ENCODE measurements at places on chromosomes 2 and 18.

DNA sequence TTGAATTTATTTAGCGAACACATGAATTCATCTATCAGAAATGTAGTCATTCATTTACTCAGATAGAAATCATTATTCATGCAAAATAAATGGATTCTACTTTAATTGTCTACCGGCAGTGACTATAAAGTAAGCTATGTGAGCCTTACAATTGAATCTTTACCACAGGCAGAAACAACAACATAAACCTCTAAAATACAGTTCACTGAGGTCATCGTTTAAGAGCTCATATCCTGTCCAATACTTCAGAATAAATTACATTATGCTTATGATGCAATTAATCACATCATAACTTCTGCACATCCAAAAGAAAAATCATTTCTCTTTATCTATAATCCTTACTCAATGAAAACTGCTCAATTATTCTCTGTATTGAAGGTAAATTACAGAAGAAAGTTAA lies 244.7 kb downstream of the HNMT start:
- DNase-seq = no peak

DNA sequence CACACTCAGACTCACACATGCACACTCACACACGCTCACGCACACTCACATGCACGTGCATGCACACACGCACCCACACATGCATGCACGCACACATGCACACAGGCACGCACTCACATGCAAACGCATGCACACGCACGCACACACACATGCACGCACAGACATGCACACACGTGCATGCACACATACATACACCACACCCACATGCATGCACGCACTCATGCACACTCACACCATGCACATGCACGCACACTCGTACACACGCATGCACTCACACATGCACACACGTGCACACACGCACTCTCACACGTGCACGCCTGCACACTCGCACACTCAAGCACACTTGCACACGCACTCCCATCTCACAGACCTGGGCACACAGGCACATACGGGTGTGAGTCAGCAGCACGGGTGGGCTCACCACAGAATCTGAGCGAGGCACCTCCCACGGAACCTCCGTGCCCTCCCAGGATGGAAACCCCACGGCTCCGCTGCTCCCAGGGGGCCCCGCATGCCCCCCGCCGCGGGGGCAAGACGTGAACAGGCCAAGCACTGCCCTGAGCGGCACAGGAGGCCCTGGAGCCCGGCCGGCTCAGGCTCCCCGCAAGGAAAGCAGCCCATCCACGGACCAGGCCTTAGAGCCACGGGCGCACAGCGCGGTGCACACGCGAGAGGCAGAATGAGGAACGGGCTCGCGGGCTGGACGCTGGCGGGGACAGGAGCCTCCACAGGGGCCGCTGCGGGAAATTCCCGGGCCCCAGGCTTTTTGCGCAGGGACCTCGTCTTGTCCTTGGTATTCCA lies 8.4 kb upstream of the KCNG2 start:
- no peak for DNase-seq

DNA sequence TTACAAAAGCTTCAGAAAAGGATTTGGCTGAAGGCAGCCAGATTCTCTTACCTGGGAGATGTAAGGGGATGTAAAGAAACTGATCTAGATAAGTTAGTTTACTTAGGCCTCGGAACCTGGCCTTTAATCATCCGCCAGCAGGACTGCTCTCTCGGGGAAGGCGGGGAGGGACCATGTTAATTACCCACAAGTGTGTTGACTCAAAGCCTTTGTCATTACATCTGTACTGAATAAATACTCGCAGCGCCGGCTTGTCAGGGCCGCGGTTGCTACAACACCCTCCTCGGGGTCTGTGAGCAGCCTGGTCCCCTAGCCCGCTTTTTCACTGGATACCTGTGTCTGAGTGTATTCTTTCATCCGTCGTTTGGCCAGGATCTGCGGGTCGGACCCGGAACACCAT lies 6.7 kb downstream of the CHMP3 start:
- no peak for DNase-seq

DNA sequence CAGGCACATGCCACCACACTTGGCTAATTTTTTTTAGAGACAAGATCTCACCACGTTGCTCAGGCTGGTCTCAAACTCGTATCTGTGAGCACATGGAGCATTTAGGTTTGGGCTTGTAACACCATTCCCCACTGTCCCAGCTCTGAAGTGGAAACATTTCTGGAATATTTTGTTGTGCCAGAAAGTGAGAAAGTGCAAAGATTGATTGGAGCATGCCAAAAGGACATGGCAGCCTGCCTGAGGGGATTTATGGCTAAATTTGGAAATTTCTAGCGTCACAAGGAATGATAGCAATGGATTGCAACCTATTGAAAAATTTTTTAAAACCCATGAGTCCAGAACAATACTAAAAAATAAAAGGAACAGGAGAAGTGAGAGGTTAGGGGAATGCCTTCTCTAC lies 136.8 kb downstream of the ESCO1 start:
- DNase-seq = no peak

DNA sequence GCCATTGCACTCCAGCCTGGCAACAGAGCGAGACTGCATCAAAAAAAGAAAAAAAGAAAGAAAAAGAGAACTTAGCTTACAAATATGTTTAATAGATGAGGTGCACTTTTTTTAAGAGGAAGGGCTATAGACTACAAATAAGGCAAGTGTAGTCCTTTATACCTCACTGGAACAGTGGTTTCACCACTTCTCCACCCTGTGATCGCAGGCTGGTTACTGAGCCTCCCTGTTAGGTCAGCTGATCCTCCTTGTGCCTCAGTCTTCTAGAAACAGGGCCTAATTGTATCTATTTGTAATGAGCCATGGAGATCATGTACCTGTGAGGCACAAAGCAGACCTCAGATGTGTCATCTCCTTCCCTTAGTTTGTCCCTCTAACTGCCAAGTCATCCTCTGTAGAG lies 4.5 kb downstream of the CXCR2 start:
- no peak for DNase-seq

GRCh38 chr2:226423498-226423960 lies 376.1 kb downstream of the IRS1 start:
- peak; percentile 1 for DNase-seq

- DNase-seq = no peak
These were observed 104.5 kb downstream of the PTGR3 start for GRCh38 chr18:75104483-75104882.

- no peak for DNase-seq
These were observed 69.6 kb downstream of the COL5A2 start for GRCh38 chr2:189109921-189110397.

DNA sequence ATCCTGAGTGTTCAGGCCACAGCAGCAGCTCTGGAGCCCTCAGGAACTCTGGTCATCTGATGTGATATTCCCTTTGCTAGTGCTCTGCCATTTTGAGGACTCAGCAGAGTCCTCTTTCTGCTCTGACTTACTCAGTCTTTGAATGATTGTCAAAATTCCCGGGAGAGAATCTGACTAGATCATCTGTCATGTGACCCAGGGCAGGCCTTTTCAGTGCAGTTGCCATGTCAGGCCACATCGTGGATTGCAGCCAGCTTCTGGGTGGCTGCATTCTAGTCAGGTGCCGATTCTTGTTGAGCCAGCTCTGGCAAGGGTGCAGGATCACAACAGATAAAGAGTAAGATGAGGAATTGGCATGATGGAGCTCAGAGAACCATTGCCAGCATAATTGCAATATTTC lies 795.6 kb downstream of the CPS1 start:
- no peak for DNase-seq

- DNase-seq = no peak
These were observed 23.6 kb downstream of the CDKL4 start for GRCh38 chr2:39220136-39220535.

DNA sequence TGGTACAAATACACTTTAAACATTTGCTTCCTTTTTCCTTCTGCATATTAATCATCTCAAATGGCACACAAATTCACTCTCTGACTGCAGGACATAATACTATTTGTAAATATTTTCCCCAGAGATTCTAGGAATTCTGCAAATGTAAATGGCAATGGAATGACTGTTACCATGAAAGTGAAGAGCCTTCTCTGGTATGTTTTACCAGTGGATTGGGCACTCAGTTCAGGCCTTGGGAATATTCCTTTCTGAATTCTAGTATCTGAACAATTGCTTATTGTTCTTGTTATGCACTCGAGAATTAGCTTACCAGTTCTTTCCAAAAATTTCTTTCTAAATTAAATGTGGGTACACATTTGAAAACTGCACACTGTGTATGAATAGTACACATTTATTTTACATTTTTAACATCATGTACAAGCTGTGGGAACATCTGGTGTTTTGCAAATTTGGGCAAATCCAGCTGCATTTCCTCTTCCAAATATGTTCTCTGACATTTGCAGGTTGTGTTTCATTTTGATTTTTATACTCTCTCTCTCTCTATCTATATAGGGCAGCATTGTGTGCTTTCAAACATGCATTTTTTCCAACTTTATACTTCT lies 289.1 kb downstream of the NBAS start:
- DNase-seq = no peak

DNA sequence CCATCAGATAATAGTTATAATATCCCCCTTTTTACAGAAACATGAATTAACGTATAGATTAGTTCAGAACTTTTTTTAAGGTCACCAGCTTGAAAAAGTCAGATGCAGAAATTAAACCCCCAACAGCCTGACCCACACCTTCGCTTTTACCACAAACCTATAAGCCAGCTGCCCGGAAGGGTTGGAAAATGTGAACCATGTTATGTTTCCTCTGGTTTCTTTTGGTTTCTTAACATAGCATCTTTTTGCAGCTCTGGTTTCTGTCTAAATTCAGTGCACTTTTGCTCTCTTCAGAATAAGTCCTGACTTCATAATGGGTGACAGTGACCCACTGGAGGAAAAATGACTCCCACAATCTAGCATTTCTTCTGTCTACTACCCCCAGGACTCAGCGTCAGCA lies 381.7 kb upstream of the DDX18 start:
- no peak for DNase-seq

DNA sequence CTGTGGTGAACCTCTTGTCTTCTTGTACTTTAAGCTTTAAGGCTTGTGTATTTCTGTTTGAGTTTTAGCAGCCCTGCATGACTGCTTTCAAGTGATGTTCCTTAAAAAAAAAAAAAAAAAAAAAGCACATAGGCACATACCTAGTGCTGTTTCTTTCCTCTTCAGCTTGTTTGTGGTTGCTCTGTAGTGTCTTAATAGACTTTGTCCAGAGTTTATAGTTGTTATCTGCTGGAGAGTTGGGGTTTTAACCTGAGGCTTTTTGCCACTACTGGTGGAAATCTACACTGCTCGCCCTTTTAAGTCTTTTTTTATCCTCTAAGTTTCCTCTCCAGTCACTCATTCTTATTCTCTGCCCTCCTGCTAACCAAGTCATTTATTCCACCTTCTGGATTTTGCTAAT lies 34.5 kb downstream of the AGFG1 start:
- DNase-seq = no peak

DNA sequence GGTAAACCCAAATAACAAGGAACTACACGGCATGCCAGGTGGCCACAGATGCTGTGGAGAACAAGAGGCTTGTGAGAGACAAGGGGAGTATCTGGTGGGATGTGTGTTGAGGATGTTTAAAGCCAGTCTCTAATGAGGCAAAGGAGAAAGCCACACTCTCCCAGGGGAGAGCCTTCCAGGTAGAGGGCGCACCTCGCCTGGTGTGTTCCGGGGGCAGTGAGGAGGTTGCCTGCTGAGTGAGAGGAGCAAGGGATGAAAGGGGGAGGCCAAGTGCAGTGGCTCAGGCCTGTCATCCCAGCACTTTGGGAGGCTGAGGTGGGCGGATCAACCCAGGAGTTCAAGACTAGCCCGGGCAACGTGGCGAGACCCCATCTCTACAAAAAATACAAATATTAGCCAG lies 16.2 kb downstream of the SAG start:
- no peak for DNase-seq

DNA sequence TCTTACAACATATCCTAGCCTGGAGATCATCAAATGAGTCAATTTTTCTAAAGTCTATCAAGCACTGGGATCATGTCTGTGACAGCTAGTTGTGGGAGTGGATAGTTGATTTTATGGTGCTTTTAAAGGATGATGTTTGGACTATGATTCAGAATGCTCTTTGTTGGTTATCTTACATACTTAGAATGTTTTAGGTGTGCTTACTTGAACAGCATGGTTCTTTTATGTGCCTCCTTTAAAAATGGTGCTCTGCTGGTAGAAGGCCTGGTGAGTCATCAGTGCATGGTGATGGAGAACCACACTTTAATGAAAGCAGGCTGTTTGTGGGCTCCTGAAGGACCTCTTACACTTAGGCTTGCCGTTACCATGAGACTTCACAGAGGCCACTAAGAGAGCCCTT lies 682.7 kb upstream of the FANCL start:
- DNase-seq = no peak

DNA sequence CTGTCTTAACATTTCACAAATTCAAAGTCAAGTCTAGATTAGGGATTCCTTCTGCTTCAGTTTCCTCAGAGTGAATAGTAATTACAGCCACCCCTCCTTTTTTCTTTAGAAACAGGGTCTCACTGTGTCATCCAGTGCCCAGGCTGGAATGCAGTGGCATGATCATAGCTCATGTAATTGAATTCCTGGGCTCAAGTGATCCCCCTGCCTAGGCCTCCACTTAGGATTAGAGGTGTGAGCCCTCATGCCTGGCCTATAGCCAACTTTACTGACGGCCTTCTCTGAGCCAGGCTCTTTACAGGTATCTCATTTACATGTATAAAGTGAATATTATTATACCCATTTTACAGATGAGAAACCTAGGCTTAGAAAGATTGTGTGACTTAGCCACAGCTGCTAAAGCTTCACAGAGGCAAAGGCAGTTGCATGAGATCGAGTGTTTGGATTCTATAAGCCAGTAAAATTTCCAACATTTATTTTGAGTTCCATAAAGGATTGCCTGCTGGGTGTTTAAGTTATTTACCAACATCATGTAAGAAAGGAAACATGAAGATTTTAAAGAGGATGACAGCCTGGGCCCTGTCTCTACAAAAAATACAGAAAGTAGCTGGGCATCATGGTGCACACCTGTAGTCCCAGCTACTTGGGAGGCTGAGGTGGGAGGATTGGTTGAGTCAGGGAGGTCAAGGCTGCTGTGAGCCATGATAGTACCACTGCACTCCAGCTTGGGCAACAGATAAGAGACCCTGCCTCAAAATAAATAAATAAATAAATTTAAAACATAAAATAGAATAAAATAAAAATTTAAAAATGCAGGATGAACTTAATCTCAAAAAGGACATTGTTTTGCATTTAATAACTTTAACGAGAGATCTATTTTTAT lies 1.8 kb downstream of the ENOSF1 start:
- no peak for DNase-seq

DNA sequence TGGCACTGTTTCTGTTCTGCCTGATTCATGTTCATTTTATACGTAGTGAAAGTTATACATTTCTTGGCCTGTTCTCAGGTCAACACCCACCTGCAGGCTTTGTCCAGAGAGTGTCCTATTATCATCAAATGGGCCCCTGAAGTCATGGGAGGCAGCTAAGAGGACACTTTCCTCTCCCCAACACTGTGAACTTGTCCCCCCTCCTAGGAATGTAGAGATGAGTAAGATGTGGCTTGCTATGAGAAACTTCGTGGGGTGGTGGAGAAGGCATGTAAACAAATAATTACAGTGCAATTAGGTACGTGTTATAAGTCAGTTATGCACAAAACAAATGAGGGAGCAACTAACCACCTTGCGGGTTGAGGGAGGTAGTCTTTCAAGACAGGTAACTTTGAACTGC lies 57.9 kb downstream of the COL4A3 start:
- no peak for DNase-seq

- DNase-seq = no peak
These were observed 72.3 kb downstream of the TANK start for GRCh38 chr2:161232571-161232970.

- no peak for DNase-seq
These were observed 163.2 kb upstream of the TWIST2 start for GRCh38 chr2:238684362-238685326.
